Stimulated activated CD8-positive, alpha-beta memory T cell treated with anti-CD3 and anti-CD28 coated beads, Interleukin-7, amount 100 ng/mL, for 48 hours (primary cell): ENCODE measurements at places on chromosomes 13 and 19.

GRCh38 chr19:19672816-19673215, 4.2 kb downstream of the ZNF101 start:
- no peak for DNase-seq

DNA sequence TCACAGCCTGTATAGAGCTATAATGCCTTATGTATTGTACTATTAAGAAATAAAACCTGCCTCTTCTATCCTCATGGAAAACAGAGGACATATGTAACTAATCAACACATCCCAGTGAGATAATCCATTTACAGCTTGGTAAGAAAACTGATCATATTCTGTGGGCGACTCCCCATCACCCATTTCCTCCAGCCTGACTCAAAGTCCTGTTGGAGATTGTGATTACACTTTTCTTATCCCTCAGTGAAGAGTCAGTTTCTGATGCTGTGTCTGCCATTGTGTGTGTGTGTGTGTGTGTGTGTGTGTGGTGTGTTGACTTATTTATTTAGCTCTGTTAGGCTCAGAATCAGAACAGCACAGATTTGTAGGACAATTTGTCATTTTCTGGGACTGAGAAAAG, 212.8 kb downstream of the FGF9 start:
- no peak for DNase-seq

GRCh38 chr13:111074826-111075225, 40.3 kb upstream of the ARHGEF7 start:
- no peak for DNase-seq

DNA sequence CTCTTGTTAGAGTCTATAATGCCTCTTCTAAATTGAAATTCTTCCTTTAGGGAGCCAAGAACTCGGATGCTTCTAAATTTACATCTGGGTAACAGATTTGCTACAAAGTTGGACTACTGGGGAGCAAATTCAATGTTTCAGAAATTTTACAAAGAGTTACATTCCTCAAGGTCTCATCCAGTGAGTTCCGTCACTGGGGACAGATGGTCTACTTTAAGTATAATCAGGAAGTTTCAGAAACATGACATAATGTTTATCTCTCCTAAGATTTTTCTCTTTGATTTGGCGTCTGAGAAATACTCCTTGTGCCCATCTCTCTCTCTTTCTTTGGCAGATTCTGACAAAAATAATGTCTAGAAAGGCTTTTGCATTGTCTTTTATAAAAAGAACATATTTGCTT, 81.5 kb upstream of the MBNL2 start:
- DNase-seq: no peak

DNA sequence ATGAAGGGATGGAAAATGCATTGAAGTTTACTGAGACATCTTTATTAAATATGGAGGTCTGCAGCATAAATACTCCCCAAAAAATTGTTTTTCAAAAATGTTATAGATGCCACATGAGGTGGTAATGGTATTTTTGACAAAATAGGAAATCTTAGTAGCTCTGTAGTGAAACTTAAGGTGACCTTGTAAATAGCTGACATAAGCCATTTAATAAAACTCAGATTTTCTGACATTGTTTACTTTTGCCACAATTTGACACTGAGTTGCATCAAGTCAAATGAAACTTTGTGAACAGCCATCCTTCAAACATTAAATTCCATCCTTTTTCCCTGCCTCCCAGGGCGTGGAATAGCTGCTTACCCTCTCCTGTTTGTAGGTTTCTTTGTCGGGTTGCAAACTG, 953.1 kb downstream of the PCDH17 start:
- no peak for DNase-seq

- no peak for DNase-seq
These were observed 3.5 kb downstream of the KLF2 start for GRCh38 chr19:16327911-16328823.

- peak; percentile 78 for DNase-seq
These were observed at the start of gene UHRF1 for GRCh38 chr19:4909156-4909896. TSS of gene UHRF1 (plus strand) at chr19:4909501. CDS start at chr19:4910886, 1,385 bp downstream.

- DNase-seq: no peak
These were observed 807.5 kb upstream of the ATXN8OS start for GRCh38 chr13:69300131-69300530.

DNA sequence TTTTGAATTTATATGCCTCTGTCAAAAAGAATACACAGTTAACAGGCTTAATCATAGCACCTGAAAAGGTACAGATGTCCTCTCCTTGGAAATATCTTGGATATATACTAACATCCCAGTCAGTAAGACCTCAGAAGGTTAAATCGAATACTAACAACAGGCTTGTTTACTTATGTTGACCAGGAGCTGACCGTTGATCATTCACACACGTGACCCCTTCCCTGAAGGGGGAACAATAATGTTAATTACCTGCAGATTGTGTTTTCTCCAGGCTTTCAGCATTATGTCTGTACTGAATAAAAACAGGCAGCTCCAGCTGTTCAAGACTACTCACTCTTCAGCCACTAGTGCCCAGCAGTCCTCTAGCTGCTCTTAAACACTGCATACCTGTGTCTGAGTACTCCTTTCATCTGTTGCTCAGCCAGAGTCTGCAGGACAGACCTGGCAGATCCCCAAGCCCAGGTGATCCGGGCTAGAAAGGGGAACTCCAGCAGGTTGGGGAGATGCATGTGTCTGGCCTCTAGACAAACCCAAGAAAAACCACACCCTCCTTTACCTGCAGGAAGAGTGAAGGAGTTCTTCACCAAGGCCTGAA, 163.9 kb downstream of the RNF17 start:
- DNase-seq: no peak

- DNase-seq: no peak
These were observed 207.0 kb downstream of the COL4A1 start for GRCh38 chr13:110099922-110100321.

GRCh38 chr13:40343550-40344269, 322.7 kb downstream of the FOXO1 start:
- no peak for DNase-seq

DNA sequence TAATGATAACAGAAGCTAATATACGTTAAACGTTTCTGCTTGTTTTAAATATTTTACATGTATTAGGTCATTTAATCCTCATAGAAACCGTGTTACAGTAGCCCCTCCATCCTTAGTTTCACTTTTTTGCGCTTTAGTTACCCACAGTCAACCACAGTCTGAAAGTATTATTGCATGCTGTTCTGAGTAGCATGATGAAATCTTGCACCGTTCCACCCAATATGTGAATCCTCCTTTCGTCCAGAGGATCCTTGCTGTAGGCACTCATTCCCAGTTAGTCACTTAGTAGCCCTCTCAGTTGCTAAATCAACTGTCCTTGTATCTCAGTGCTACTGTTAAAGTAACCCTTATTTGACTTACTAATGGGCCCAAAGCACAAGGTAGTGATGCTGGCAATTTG, 257.8 kb downstream of the ENOX1 start:
- DNase-seq: no peak

DNA sequence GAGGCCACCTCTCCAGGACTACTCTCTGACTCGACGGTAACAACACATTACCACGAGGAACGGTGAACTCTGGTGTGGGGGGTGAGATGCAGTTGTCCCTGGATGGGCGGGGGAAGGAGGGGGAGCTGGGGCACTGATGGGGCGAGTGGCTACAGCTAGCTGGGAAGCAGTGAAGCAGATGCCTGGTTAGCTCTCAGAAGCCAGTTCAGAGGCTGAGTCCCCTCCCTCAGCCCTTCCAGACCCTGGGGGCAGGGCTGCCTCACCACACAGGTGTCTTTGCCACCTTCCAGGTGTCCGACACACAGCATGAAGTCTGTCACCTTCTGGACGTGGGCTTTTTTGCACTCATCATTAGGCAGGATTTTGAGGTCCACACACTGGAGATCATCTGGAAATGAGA, 4.0 kb downstream of the KLK1 start:
- DNase-seq: no peak

DNA sequence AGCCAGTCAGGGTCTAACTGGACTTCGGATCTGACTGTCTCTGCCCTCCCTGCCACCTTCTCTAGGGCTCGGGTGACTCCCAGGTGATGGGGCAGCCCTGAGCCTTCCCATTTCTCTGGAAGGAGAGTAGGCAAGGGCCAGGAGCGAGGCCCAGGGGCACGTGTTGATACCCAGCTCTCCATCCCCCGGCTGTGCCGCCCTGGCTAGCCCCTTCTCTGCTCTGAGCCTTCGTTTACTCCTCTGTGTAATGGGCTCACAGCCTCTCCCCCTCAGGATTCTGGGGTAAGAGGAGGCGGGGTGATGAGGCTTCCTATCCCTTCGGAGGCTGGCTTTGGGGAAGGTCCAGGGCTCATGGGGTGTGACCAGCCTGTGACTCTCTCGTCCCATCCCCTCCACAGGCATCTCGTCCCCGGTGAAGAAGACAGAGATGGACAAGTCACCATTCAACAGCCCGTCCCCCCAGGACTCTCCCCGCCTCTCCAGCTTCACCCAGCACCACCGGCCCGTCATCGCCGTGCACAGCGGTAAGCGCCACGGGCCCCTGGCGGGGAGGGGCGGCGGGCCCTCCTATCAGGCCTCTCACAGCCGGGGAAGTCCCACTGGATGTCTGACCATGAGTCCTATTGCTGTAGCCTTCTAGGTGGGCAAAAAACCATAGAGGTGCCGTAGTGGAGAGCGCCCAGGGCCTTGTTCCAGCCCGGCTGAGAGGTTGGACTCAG, 31.6 kb downstream of the SMIM24 start:
- no peak for DNase-seq

- no peak for DNase-seq
These were observed 2.7 kb downstream of the PNMA8C start for GRCh38 chr19:46426035-46426505.

DNA sequence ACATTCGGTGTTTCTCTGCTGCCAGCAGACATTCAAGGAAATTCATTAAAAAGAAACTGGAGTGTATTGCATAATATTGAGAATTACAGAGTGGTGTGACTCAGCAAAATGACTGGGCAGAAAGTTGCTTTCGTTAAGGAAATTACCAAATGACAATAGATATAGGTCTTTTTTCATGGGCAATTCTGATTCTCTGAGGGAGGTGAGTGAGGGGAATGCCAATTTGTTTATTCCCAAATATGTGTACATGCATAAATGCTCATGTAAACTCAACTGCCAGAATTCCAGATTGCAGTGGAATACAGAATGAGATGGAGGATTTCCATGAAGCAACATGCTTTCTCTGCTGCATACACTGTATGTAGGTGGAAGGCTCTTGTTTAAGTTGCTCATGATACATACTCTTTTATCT, 1730.1 kb downstream of the SLITRK5 start:
- no peak for DNase-seq

- DNase-seq: no peak
These were observed 412.8 kb downstream of the SLITRK6 start for GRCh38 chr13:85386424-85386823.

DNA sequence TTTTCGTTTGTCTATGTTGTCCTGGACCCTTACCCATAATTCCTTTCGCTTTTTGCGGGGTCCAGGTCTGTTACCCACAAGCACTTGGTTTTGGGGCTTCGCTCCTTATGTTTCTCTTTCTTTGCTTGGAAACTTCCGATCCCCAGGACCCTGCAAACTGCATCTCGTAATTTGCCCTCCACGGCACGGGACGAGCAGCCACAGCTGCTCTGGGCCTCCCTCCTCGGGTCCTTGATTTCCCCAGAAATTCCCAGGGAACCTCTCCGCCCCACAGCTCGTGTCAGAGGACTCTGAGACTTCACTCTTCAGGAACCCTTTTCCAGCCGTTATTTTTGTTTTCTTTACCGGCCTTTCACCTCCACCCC, 599 bp downstream of the SNRNP70 start:
- no peak for DNase-seq

- DNase-seq: no peak
These were observed 3.0 kb downstream of the HPN start for GRCh38 chr19:35044317-35045117.

DNA sequence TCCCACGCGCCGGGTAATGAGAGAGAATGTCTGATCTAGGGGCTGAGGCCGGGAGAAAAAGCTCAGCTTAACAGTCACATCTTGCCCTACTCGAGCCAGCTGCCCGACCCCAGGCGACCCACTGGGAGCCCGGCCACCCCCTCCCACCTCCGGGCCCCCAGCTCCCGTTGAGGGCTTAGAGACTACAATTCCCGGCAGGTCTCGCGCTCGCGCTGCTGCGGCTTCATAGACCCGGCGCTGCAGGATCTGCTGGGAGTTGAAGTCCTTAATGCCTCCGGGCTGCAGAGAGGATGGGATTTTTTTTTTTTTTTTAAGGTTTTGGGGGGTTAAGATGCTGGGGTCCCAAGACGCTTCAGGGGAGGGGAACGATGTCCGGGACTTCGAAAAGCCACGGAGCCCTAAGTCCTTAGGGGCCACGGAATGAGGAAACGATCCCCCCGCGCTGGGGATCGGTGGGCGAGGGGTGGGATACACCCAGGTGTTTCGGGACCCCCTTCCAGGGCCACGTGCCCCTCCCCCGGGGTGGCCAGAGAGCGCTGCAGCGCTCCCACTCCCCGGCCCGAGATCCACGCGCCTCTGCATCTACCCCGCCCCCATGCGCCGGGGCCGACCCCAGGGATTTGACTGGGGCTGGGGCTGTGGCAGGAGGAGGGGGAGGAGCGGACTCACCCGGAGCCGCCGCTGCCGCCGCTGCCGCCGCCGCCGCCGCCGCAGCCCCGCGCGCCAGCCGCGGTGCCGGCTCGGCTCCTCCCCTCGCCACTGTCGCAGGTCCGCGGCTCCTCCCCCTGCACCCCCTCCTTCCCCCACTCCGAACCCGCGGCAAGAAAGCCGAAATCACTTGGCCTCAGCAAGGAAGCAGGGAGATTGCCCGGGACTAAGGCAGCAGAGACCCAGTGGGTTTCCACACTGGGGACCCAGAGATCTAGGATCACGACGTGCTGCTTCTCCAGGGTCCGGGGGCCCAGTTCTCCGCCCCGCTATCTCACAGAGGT, at the start of gene SYT3:
SYT3 (minus strand) TSS at position 761 of the 992 bp plus-strand sequence. CDS start 2,470 bp downstream, outside the sequence.
- peak; percentile 19 for DNase-seq

- no peak for DNase-seq
These were observed 28.2 kb downstream of the FGF9 start for GRCh38 chr13:21698817-21699679.

DNA sequence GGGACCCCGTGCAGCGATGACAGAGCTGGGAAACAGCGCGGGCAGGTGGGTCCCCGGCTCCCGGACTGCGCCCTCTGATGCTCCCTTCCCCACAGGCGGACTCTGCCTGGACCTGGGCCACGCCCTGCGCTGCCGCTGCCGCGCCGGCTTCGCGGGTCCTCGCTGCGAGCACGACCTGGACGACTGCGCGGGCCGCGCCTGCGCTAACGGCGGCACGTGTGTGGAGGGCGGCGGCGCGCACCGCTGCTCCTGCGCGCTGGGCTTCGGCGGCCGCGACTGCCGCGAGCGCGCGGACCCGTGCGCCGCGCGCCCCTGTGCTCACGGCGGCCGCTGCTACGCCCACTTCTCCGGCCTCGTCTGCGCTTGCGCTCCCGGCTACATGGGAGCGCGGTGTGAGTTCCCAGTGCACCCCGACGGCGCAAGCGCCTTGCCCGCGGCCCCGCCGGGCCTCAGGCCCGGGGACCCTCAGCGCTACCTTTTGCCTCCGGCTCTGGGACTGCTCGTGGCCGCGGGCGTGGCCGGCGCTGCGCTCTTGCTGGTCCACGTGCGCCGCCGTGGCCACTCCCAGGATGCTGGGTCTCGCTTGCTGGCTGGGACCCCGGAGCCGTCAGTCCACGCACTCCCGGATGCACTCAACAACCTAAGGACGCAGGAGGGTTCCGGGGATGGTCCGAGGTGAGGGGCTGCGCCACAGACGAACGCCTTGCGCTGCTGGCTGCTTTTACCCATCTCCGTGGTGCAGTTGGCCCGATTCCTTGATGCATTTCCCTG, 7.8 kb upstream of the SELENOV start:
- DNase-seq: peak; percentile 47

- no peak for DNase-seq
These were observed 257.8 kb downstream of the TBC1D4 start for GRCh38 chr13:75224053-75224742.

GRCh38 chr19:1087813-1088415, 7.3 kb downstream of the POLR2E start:
- no peak for DNase-seq
